NCI-H748 treated with DMSO at 0.1 percent for 48 hours (cell line): ENCODE measurements at places on chromosomes 2 and 18.
A peak's percentile ranks its signal among the peaks of the same experiment; 100 is the strongest.

DNA sequence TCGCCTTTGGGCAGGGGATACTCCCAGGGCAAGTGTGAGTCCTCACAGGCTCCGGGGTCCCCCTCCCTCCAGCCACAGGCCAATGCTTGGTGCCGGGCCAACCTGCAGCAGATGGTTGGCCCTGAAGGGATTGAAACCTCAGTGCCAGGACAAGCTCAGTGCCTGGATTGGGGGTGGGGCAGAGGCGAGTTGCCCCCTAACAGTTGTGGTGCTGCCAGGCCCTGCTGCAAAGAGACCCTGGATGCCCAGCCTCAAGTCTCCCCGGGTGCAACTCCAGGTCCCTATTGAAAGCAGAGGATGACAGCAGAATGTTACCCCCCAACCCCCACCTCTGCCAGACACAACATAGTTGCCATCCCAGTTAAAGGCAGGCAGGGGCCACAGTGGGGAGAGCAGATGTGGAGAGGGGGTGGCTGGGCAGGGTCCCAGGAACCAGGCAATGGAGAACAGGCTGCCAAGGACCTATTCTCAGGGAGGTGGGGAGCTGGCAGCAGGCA, 9.5 kb upstream of the RNF103 start:
- DNase-seq = no peak

- DNase-seq = peak; percentile 94
Measured at GRCh38 chr18:62279561-62279960, 45.5 kb upstream of the TNFRSF11A start.

GRCh38 chr2:33378556-33379210, 97.8 kb upstream of the RASGRP3 start:
- no peak for DNase-seq

DNA sequence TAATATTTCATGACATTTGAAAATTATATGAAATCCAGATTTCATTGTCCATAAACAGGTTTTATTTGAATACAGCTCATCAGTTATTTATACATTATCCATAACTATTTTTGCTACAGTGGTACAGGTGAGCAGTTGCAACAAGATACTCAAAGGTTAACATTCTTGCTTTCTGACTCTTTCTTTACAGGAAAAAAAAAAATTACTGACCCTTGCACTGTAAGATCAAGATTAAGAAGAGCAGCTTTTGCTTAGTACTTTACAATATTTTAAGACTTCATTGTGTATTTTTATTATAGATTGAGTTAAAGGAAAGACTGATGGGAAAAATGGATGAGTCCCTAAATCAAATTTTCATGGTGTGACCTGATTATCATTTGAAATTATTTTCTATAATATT, 11.2 kb downstream of the ETAA1 start:
- no peak for DNase-seq

GRCh38 chr2:67663776-67664175, 266.6 kb downstream of the ETAA1 start:
- DNase-seq = no peak

GRCh38 chr2:37104178-37104577, 19.9 kb downstream of the GPATCH11 start:
- DNase-seq = no peak

DNA sequence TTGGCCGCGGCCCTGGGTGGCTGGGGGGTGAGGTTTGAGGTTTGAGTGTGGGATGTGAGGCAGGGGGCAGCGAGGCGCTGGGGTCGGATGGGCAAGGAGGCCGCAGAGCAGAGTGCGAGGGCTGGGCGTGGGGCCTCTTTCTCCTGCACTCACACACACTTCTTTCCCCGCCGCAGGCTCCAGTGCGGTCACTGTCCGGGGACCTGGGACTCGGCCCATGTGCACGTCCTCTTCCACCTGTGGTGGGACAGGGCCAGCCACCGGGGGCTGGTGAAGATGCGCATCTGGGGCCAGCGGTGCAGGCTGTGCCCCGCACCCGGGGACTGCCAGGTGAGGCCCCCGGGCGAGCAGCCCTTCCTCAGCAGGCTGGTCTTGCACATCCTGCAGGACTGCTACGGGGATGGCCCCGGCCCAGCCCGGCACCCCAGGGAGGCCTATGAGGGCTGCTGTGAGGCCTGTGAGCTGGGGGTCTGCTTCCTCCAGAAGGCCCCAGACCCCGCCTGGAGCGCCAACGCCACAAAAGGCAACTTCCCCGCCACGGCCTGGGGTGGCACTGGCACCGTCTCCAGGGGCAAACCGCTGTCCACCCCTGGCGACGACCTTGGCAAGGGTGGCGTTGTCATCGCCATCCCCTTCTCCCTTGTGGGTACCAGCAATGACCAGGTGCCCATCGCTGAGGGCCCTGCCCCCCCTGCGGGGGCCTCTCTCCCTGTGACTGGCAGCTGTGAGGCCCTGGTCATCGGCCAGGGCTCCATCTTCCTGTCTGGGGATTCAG, 2.2 kb downstream of the RTP5 start:
- DNase-seq = no peak

GRCh38 chr2:219309278-219309677, at the start of gene PTPRN:
PTPRN (minus strand) TSS chr2:219309401; CDS start chr2:219309332, 69 bp downstream.
- peak; percentile 63 for DNase-seq

DNA sequence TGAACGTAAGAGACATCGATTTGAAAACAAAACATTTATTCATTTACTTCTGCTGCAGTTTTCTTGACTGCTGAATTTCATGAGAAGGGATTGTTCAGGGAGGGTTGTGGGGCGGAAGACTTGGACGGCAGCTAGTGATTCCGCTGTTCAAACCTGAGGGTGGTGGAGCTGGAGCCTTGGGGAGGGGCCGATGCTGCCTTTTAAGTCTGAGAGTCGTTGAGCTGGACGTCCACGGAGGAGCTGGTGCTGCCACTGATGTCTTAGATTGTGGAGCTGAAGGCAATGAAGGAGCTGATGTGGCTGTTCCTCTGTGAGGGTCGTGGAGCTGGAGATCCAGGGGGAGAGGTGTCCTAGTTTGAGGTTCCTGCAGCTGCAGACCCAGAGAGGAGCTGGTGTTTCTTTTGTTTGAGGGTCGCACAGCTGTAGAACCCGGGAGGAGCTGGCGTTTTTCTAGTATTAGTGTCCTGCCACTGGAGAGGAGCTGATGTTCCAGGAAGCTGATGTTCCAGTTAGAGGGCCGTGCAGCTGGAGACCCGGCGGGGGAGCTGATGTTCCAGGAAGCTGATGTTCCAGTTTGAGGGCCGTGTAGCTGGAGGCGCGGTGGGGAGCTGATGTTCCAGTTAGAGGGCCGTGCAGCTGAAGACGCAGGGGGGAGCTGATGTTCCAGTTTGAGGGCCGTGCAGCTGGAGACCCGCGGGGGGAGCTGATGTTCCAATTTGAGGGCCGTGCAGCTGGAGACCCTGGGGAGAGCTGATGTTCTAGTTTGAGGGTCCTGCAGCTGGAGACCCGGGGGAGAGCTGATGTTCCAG, 150.9 kb downstream of the RTP5 start:
- DNase-seq = peak; percentile 17

- DNase-seq = no peak
Measured at GRCh38 chr2:6081955-6082624, 389.9 kb downstream of the SOX11 start.

GRCh38 chr2:228063558-228063957, 117.9 kb downstream of the SPHKAP start:
- no peak for DNase-seq

DNA sequence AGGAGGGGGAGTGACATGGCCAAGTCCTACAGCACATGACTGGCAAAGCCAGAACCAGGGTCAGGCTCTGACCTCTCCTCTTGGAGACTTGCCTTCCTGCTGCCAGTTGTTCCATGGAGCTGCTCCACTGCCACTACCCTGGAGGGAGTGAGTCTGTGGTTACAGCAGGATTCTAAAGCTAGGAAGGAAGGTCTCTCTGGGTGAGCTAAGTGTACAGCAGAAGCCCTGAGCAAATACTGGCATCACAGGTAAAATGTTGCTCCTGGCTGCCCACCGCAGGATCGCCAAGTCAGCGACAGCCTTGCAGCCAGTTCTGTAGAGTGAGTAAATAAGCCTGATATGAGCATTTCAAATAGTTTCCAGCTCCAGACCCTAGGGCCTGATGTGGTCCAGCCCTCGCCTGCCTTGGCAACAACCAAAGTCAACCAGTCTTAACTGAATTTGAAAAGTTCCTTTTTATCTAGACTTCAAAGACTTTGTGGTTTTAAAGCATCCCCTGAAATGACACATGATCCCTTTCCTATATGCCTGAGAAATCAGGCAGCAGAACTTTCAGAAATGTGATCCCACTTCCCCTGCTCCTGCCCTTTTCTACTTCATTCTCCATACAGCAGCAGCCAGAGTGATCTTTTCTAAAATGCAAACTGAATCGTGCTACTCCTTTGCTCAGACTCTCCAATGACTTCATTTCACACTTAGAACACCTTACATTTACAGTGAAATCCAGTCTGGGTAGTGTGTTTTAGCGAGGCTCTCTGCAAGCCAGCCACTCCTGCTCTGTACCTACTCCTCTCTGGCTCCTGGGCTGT, 114.3 kb downstream of the MGAT5 start:
- DNase-seq = no peak

DNA sequence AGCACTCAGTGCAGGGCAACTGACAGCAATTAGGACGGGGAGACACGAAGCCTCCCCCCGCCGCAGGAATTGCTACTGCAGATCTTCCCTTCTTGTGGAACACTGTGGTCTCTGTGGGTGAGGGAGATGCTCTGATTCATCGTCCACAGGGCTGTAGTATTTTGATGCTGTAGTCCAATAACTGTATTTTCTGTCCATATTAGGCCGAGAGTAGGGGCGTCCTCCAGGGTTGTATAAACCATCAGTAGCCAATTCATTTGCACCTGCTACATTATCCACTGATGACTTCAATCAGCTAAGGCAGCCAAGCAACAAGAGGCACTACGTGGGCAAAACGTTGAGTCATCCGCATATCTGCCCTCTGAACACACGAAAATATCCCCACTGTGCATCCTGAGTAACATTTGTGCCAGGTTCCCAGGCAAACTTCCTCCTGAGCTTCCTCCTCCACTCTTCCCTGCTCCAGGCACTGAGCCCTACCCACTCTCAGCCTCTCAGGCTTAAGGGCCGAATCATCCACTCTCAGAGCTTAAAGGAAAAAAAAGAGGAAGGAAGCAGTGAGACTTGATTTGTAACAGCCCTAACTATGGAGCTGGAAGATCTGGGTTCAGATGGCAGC, 62.1 kb downstream of the LBH start:
- no peak for DNase-seq

GRCh38 chr2:159875083-159875482, 77.1 kb upstream of the CD302 start:
- no peak for DNase-seq

GRCh38 chr2:174764280-174765255, at the start of gene CHRNA1:
CHRNA1 (minus strand) TSS chr2:174764472; CDS start chr2:174764394, 78 bp downstream.
- DNase-seq = no peak

GRCh38 chr18:57050310-57050949, 96.5 kb upstream of the BOD1L2 start:
- DNase-seq = no peak

DNA sequence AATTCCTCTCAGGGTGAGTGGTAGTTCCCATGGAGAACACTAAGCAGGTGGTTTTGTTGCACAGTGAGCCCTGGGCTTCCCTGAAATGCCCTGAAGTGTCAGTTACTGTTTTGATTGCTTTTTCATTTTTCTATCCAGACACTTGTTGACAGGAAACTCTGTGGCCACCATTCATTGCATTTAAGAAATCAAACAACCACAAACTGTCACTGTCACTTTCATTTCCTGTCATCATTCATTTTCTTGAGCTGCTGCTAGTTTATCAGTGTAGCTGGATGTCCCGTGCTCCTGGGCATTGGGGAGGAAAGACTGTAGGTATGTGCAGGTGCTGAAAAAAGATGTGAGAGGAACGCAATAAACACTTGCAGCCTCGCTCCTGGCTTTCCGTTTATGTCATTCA, 891.6 kb upstream of the ZEB2 start:
- DNase-seq = peak; percentile 37

DNA sequence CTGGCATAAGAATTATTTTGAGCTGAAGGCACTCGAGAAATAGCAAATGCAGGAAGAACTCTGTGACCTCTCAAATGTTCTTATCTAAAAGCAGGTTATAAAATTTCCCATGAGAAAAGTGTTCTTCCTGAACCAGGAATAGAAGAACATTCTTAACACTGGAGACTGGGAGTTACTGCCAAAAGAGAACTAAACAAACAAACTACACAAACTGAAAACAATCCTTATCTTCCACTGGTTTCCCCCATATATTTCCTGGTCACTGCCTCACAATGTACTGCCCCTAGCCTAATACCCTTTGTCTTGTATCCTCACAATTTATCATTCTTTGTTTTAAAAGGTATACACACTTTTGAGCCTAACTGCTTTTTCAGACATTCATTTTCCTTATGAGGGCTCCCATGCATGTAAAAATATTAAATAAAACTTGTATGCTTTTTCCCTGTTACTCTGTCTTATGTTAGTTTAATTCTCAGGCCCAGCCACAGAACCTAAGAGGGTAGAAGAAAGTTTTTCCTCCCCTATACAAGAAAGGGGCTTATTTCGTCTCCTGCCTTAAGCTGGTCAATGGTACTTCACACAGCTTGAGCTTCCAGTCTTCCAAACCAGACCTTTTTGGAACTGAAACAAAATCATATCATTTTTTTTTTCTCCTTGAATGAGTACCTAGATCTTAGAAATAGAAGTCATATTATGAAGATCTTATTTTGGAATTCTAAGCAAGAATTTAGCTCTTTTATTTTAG, 110.6 kb downstream of the MSTN start:
- DNase-seq = no peak

DNA sequence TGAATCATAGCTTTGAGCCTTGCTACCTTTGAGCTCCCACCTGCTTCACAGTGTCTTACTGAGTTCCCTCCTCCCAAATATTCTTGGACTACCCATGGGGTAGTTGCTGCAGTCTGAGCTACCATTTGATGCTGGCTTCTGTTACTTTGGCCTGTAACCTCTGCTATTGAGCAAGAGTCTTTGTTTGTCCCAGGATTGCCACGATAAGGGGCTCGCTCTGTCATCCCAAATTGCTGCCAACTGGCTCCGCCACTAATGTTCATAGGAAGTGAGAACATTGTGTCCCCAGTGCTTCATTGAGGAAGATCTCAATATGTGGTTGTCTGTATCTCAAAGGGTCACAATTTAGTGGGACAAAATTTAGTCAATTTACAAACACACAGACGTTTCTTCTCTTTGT, 103.8 kb downstream of the TRIM43 start:
- no peak for DNase-seq

DNA sequence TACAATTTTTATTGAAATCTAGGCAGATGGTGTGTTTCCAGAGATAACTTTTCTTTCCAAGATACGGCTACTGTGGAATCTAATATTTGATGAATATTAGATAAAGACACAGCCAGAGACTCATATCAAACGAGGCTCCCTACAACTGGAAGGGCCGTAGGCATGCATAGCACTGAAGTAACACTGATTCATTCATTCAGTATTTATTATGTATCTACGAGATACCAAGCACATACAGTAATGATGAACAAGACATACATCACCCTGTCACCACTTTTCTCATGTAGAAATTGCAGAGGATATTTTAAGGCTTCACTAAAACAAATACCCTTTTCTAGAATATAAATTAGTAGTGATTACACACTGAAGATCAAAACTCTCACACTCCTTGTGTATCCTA, 74.5 kb downstream of the KCTD18 start:
- DNase-seq = no peak

DNA sequence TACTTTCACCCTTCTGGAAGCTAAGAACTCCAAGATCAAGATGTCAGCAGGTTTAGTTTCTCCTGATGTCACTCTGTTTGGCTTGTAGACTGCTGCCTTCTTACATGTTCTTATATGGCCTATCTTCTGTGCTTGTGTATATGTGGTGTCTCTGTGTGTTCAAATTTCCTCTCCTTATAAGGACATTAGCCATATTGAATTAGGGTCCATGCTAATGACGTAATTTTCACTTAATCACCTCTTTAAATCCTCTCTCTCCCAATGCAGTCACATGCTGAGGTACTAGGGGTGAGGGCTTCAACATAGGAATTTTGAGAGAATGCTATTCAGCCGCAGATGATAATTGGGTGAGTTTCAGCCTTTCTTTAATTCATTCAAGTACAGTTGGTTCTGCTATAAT, 458.3 kb upstream of the SYT4 start:
- no peak for DNase-seq
